ENCODE measurements at places on chromosomes 5 and 9.

DNA sequence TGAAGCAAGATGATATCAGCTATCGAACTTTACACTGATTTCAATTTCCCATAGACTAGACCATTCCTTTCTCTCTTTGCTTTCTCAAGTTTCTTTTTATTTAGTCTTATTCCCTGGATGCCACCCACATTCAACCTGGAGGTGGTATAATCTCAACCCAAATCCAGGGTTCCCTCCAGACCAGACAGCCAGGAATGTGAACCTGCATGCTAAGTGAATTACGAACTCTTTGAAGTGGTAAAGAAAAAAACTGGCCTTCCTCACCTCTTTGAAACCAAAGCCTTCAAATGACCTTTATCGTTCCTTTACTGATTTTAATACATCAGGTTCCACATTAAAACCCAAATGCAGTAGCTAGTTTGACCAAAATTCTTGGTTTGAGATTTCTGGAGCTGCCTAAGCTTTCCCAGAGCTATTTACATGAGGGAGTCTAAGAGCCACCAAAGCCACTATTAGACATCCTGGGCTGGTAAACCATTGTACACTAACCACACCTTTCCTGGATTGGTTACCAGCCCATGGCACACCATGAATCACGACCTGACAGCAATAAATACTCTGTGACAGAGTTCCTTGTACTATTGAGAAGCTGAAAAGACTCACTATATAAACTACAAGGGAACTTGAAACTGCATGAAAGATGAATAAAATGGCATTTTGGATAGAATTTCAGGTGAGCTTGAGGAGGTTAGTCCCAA lies 323.7 kb downstream of the ADAMTS6 start:
- no peak for DNase-seq

- no peak for DNase-seq
These were observed 459.4 kb upstream of the DMAC1 start for GRCh38 chr9:8259028-8259427.

DNA sequence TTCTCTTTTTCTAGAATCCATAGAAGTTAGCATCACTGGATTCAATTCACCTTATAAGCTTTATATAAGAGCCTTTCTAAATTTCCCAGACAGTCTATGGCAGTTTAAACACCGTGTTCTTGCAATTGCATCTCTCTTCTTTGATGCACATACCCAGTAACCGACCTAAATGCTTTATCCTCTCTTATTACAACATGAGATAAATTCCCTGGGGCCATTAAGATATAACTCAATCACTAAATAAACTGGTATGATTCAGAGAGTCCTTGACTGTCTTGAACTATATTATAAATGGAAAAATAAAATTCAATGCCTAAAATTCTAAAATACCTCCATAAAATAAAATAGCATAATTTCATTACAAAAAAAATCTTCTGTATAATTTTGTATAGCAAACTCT lies 98.1 kb downstream of the DIRAS2 start:
- no peak for DNase-seq

DNA sequence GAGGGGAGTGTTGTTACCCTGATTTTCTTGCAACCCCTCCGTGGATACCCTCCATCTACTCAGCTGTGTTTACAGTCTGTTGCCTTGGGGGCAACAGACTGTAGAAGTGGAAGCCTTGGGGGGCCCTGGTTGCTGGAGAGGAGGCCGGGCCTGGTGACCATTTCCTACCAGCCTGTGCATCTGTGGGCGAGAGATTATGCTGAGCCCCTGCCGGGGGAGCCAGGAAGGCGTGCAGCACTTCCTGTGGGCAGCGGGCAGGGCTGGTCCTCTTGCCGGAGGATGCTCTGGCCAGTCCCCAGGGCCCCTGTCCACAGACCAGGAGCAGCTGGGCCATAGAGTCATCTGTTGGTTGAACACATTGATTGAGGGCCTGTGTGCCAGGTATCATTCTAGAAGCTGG lies 11.1 kb downstream of the ERGIC1 start:
- no peak for DNase-seq

GRCh38 chr9:76687861-76688391 lies 76.3 kb upstream of the PCA3 start:
- DNase-seq = no peak

- DNase-seq = no peak
These were observed 106.2 kb upstream of the TBC1D2 start for GRCh38 chr9:98361645-98362044.

- no peak for DNase-seq
These were observed 131.2 kb downstream of the ROR2 start for GRCh38 chr9:91818647-91819403.

DNA sequence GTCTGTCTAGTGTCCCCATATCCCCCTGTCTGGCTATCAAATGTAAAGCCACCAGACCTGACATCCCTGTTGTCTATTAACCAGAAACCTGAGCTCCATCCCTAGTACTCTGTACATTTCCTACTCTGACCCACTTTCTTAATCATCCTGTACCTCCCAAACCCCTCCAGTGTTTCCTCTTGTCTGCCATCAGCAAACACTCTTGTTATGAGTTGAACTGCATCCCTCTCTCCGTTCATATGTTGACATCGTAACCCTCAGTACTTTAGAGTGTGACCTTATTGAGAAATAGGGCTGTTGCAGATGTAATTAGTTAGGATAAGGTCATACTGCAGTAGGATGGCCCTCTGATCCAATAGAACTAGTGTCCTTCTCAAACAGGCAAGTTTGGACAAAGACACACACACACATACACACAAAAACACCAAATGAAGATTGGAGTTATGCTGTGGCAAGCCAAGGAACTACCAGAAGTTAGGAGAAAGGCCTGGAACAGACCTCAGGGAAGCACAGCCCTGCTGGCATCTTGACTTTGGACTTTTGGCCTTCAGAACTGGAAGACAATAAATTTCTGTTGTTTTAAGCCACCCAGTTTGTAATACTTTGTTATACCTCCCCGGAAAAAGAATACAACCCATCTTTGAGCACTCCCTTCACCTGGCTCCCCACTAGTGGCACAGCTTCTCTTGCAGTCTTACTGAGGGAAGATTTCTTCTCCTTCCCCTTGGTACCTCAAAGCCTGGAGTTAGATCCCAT lies 180.0 kb upstream of the PTGER4 start:
- no peak for DNase-seq

DNA sequence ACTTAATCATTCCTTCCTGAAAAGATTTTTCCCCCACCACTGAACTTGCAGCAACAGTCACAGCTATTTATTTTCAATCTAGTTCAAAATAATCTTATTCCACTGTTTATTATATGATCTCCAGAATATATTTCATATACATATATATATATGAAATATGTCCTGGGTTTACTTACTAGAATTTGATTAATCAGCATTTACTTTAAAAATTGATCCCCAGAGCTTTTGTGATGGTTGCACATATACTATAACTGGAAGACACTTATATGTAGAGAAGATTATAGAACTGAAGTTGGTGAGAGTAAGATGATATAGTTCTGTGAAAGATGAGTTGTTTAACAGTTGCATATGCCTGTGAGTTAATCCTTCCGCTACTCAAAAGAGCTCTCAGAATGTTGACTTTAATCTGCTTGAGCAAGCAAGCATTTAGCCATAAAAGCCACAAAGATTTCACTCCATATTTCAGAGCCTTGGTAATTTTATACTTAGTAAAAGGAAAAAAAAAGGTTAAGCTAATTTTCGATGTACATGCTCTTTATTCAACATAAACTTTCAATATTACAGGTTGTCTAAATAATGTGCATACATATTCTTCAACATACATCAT lies 399.3 kb upstream of the CDH9 start:
- DNase-seq = no peak

GRCh38 chr5:63070001-63070400 lies 491.4 kb downstream of the LRRC70 start:
- DNase-seq = no peak

- DNase-seq = no peak
These were observed 180.4 kb downstream of the MLLT3 start for GRCh38 chr9:20441711-20442423.

- DNase-seq = no peak
These were observed 78.4 kb upstream of the NR3C1 start for GRCh38 chr5:143481697-143482531.

GRCh38 chr5:172380301-172380986 lies 73.9 kb downstream of the SH3PXD2B start:
- DNase-seq = no peak

GRCh38 chr5:98318386-98318785 lies 455.1 kb upstream of the RGMB start:
- DNase-seq = no peak

DNA sequence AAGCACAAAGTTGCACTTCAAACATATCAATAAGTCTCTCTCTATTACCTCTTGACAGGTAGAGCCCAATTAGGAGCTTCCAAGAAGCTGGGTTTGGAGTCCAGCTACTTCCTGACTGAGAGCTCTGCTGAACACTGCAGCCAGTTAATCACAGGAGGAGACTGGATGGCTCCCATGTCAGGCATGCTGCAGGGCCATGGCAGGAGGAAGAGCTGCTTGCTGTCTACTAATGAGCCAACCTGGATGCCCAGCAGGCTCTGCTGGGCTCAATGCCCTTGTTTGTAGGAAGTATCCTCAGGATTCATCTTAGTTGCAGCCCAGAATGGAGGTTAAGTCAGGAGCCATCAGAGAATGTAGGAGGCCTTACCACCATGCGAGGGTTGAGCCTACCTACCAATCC lies 91.9 kb downstream of the TMEM215 start:
- no peak for DNase-seq

GRCh38 chr5:27773166-27773565 lies 734.8 kb upstream of the CDH9 start:
- no peak for DNase-seq

DNA sequence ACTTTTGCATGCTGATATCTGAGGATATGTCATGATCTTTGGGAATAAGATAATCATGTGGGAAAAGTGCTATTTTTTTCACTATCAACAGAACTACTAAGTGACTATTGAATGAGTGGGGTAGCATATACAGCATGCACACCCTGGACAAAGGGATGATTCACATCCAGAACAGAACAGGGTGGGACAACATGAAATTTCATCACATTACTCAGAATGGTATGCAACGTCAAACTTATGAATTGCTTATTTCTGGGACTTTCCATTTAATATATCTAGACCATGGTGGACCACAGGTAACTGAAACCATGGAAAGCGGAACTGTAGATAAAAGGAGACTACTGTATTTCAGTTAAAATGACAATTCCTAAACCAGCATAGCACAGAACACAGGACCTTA lies 370.0 kb downstream of the HINT1 start:
- no peak for DNase-seq

DNA sequence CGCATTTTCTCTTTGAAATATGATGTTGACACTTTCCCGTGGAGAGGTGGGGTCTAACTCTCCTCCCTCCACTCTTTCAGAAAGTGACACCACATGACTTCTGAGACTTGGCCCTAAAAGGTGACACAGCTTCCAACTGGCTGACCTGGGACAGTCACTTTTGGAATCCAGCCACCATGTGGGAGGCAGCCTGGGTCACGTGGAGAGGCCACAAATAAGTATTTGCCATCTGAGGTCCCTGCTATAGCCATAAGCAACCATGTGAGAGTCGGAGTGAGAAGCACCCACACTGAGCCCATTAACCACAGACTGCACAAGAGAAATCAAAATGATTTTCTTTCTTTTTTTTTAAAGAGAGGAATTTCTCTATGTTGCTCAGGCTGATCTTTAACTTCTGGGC lies 4.1 kb upstream of the PHYKPL start:
- no peak for DNase-seq

- no peak for DNase-seq
These were observed 76.7 kb downstream of the KLHL3 start for GRCh38 chr5:137659209-137659608.

GRCh38 chr9:21104787-21105186 lies 27.0 kb upstream of the IFNB1 start:
- no peak for DNase-seq

DNA sequence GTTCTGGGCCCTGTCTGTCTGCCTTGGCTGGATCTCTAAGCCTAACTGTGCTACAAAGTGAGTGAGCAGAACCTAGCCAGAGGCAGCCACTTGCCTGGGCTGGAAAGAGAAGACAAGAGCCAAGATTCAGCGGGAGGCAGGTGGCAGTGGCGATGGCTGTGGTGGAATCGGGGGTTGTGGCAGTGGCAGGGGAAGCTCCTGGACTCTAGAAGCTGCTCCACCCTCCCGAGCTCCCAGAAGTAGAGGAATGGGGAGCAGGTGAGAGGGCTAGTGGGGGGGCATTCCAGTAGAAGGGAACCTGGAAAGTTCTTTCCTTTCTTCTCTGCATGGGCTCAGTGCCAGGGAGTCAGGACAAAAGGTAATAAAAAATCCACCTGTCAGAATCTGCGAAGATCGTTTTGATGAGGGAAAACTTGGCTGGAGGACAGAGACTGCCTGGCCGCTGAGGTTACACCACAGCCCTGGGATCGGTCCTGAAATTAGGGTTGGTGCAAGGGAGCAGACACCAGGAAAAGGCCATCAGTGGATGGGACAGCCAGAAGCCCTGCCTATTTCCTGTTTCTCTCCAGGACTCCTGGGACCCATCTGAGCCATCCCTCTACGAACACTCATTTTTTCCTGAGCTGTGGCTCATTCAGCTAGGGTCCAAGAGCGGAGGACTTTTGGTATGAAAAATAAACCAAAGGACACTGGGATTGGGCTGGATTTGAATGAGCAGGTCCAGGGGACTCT lies 1.6 kb downstream of the CRAT start:
- DNase-seq = no peak

GRCh38 chr5:138274189-138274853 lies at the start of gene GFRA3:
Gene GFRA3, minus strand, starts transcription at chr5:138274621. Its CDS starts 197 bp downstream, at chr5:138274424.
- DNase-seq = no peak
